ENCODE measurements at places on chromosomes 16 and 17.

- DNase-seq, result no peak
These were observed 8.0 kb downstream of the CD300LB start for GRCh38 chr17:74523308-74523707.

- no peak for DNase-seq
These were observed 33.0 kb downstream of the DCAKD start for GRCh38 chr17:45018514-45018847.

DNA sequence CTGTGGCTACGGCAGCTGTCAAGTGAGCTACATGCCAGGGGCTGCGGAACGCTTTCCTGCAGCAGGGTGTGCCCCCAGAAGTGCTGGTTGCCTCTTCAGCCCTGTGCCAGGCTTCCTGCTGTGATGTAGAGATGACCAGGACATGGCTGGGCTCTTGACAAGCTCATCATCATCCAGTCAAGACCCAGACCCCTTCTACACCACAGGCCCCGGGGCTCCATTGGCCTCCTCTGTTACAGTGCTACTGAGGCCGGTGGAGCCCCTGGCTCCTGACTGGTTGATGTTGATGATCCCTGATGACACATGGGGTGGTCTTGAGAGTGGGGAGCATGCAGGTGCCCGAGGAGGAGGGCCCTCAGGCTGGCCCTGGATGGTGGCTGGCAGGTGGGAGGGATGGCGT lies 50.1 kb downstream of the B9D1 start:
- no peak for DNase-seq

DNA sequence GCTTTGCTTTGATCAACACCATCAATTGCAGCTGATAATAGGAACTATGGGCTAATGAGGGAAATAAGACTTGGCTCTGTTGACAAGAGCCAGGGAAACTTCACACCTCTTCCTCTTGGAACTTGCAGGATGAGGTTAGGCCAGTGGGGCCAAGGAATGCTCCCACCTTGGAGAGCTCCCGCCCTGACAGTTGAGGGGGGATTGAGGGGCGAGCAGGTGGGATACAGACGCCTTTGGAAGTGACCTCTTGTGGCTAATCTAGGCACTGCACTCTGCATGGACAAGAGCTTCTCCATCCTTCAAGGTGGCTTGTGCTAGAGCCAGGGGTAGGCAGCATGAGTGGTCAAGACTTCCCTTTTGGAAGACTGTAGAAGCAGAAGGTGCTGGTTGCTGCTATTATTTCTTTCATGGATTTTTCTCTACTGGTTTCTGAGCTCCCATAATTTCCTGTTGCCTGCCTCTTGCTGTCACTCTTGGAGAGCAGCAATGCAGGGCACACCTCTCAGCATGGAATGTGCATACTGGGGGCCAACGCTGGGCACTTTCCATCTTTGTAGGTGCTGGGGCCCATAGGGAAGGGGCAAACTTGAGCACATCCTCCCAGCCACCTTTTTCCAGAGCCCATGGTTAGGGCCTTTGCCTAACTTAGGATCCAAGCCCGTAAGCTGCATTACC lies 2.3 kb upstream of the PHF12 start:
- DNase-seq, result peak; percentile 29

- DNase-seq, result no peak
These were observed 28.2 kb downstream of the BCO1 start for GRCh38 chr16:81266680-81267095.

- DNase-seq, result no peak
These were observed 277.1 kb downstream of the CEP112 start for GRCh38 chr17:65914784-65915342.

DNA sequence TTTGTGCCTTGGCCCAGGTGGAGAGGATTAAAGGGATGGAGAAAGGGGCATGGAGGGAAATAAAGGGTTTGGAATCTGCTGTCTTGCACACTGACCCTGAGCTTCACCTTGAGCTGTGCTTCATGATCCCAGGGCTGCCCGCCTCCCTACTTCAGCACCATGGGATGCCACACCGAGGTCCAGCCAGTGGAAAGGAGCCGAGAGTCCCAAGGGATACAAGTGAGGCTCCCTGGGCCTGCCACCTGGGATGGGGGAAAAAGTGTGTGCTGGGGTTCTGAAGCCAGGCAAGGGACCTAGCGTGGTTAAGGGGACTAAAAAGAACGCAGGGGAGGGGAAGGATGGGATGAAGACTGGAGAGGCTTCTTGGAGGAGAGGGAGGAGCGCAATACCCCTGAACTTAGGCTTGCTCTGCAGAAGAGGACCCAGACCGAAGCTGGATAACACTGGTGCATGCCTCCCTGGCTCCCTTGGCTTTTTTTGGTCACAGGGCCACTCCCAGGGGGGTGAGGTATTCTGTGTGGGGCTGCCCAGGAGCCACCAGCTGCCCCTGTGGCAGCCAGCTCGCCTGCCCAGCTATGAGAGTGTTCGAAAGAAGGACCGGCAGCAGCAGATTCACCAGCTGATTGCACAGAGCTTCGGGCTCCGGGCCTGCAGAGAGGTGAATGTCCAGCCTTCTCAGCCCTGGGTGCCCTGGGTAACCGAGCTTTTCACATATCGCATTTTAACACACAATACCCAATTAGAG lies 7.2 kb downstream of the MRPL27 start:
- no peak for DNase-seq

GRCh38 chr16:79036541-79036940 lies 564.0 kb downstream of the MAF start:
- DNase-seq, result no peak

DNA sequence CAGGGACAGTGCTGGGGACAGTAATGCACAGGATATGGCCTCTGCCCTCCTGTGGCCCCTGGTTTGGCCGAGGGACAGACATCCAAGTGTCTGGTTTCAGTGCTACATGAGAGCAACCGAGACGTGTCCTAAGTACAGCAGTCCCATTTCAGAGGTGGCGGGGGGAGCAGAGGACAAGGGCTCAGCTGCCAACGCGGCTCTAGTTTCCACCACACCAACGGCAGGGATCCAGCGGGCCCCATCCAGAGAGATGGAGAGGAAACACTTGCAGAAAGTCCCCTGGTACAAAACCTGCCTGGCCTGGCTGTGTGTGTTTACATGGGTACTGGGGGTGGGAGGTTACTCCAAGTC lies 125.8 kb upstream of the SMURF2 start:
- DNase-seq, result no peak

GRCh38 chr16:55810451-55810961 lies 22.4 kb downstream of the CES1 start:
- DNase-seq, result no peak

DNA sequence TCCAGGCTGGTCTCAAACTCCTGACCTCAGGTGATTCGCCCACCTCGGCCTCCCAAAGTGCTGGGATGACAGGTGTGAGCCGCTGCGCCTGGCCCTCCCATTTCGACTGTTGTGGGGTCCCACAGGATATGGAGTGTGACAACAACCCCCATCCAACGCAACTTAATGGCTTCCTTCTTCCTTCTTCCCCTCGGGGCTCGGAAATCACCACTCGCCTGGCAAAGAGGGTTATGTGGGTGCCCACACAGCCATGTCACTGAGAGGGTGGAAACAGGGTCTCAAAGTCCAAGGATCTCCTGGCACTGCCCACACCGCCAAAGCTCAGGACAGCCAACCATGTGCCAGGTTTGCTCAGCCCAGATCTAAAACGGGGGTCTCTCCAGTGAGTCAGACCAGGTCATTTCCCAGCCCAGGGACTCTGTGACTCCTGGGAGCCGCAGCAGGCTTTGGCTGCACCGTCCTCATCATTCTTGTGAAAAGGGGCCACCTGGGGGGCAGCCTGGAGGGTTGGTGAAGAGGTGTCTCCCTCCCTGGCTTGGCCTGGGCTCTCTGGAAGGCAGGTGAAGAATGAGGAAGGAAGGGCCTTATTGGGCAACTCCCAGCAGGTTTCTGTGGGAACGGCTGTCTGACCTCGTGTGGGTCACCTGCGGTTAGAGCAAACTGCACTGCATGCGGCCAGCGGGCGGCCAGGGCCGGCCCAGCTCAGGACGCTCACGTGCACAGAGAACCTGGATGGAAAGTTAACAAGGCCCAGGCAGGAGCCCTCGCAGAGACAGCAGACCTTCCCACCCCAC lies 25.3 kb upstream of the LITAF start:
- DNase-seq, result no peak

DNA sequence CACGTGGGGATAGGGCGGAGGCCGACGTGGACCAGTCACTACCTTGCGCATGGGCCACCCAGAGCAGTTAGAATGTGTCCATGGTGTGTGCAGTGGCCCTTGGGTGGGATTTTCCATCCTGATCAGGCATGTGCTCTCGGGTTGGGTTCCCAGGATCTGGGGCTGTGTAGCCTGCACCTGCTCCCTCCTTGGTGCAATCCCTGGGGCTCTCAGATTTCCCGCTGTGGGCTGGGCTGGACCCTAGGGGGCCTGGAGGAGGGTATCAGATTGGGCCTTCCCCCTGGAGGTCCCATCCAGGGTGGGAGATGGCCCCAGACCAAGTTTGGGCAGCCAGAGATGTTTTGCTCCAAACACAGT lies 1.3 kb downstream of the SMTNL2 start:
- DNase-seq, result no peak

DNA sequence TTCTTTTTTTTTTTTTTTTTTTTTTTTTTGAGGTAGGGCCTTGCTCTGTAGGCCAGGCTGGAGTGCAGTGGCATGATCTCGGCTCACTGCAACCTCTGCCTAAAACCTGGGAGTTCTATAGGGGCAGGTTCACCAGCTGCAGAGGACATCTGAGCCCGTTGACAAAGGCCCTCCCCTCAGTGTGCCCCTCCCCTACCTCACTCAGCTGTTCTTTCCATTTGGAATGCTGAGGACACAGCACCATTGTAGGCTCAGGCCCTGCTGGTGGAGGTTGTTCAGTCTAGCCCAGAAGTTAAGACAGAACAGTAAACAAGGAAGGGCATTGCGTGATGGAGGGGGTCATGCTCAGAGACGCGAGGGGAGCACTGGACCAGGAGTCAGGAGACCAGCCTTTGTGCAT lies 21.8 kb upstream of the KIF19 start:
- DNase-seq, result no peak

GRCh38 chr16:73846007-73846330 lies 450.6 kb upstream of the PSMD7 start:
- DNase-seq, result no peak

DNA sequence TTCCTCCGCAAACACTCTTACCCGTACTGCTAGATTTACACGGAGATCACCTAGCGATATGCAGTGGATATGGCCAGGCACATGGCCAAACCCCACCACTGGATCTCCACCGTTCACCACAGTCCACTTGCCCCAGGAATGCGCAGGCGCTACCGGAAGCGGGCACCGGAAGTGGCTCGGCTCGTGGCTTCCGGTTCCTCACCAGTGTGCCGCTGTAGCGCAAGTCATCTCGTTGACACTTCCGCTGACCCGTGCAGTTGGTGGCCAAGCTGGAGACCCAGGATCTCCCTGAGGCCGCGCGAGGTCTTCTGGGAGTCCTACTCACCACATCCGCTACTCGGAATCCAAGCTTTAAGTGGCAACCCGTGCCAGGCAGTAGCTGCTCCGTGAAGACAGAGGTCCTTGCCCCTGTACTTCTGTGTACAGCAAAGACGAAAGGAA lies 11.5 kb downstream of the ZNF597 start:
- DNase-seq, result peak; percentile 34

- peak; percentile 11 for DNase-seq
These were observed 694 bp downstream of the NF1 start for GRCh38 chr17:31095236-31096105.

DNA sequence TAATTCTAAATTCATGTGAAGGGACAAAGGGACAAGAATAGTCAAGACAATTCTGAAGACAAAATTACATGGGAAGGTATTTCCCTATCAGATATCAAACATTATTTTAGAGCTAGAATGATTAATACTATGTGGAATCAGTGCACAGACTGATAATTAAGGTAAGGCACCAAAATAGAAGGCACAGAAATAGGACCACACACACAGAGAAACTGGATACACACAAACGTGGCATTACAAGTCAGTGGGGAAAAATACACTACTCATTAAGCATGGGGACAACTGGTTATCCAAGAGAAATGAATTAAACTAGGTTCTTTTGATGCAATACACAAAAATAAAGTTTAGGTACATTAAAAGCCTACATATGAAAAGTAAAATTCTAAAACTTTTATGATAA lies 132.8 kb upstream of the NETO2 start:
- no peak for DNase-seq

DNA sequence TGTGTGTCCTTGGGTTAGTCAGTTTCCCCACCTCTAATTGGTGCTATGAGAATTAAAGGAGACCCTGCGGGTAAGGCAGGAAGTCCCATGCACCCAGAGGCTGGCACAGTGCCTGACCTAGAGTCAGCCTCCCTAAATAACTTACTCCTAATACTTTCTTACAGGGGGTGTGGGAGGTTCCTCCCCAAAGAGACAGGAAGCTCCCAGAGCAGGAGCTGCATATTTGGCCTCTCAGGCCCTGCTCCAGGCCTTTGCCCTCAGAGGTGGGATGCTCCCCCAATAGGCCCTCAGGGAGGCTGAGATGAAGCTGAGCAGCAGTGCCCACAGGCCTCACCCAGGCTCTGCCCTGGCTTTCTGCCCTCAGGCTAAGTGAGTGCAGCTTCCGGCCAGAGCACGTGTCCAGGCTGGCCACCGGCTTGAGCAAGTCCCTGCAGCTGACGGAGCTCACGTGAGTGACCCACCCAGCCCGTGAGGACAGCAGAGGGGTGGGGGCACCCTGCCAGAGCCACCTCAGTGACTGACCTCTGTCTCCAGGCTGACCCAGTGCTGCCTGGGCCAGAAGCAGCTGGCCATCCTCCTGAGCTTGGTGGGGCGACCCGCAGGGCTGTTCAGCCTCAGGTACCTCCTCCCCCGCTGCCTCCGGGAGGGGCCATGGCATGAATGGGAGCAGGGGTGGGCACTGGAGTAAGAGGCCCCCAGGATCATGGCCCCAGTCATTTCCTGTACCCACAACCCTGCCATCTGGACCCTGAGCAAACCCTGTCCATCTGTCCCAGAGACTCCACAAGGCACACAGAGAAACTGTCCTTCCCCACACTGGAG lies 31.1 kb upstream of the CPNE2 start:
- no peak for DNase-seq

- no peak for DNase-seq
These were observed 11.5 kb downstream of the TAC4 start for GRCh38 chr17:49836111-49837030.

DNA sequence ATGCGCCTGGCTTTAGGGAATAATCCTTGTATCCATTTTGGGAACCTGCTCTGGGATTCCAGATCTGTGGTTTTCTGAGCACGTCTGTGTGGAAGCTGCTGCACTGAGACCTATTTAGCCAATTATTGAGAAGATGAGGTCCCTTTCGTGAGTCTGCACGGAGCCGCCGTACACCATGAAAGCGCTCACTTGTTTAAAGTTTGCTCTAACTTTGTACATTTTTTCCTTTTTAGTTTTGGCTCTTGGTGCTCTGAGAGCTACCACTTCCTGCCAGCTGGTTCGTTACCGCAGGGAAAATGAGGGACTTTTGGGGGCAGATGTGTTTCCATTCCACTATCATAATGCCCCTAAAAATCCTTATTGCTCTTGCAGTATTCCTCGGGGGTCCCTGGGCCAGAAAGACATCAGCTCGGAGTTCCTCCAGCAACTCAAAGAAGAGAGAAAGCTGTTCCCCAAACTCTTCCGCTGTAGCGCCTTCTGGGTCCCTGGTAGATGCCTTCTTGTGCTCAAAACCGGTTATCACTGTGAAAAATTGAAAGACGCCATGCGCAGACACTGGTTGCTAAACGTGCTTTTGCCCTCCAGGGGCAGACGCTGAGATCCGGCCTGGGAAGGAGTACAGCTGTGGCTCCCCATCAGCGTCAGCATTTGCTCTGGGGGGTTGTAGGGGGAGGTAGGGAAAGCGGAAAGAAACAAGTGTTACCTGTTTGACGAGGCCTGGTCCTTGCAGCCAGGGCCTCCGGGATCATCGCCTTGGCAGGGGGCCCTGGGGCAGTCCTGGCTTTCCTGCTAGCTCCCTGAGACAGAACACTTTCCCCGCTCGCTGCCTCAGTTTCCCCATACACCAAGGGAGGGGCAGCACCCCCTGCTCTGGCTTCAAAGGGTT lies 238.1 kb downstream of the MRTFB start:
- DNase-seq, result peak; percentile 2

- no peak for DNase-seq
These were observed 32.1 kb downstream of the TANC2 start for GRCh38 chr17:62998166-62998565.
